ENCODE measurements at places on chromosomes 11 and 22.

GRCh38 chr11:76443268-76443980 lies 1.4 kb upstream of the EMSY start:
- DNase-seq: no peak

DNA sequence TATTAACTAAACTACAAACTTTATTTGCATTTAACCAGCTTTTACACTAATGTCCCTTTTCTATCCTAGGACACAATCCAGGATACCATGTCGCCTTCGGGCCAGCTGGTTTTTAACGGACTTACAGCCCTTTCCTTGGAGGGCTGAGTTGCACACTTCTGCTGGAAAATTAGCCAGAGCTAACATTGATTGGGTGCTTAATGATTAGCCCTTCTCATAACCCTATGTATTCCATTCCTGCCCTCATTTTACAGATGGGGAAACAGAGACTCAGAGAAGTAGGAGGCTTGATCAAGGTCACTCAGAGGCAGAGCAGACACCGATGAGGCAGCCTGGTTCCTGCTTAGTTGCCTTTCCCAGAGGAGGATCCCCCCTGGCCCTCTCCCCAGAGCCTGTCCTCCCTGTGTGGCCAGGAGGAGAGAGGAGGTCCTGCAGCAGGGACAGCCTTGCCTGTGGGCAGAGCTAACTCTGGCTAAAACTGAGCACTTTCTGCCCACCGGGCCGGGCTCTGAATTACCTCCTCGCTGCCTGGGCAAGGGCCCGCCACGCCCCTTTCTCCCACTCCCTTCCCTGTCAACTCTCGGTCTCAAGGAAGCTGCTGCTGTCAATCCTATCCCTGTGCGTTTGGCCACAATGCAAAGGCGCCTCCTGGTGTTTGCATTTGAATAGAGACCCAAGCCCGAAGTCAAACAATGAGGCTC lies 59.6 kb upstream of the PAX6 start:
- DNase-seq: no peak

GRCh38 chr11:15336021-15336420 lies 221.3 kb downstream of the INSC start:
- DNase-seq: no peak

GRCh38 chr11:100232006-100232405 lies 455.1 kb upstream of the ARHGAP42 start:
- no peak for DNase-seq

- no peak for DNase-seq
These were observed 303.3 kb upstream of the ZC3H12C start for GRCh38 chr11:109789901-109790300.

GRCh38 chr11:104522650-104523049 lies 358.7 kb upstream of the PDGFD start:
- DNase-seq: no peak

DNA sequence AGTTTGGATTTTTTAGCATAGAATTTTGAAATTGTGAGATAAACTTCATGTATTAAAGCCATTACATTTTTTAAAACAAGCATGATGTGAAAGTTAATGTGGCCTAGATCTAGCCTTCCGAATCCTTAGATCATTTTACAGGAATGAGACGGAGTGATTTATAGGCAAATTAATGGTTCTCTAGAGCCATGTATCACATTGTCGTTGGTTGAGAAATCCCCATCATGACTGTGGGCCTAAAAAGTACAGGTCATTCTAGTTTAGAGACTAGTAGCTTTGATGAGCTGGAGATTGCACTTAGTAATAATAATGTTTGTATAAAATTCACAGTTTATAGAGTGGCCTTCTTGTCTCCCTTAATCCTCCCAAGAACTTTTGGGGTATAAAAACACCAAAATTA lies 7.1 kb downstream of the EWSR1 start:
- DNase-seq: no peak

- peak; percentile 74 for DNase-seq
These were observed 483 bp upstream of the ABTB2 start for GRCh38 chr11:34358258-34358727.

All from ovary (tissue), 10 donors.